ENCODE measurements at places on chromosomes 1 and 21. TPM values are rescaled to one million over a fixed set of nuclear protein-coding genes. Genes with fewer than 3 reads are reported as not detected.

CYYR1 gene
- total RNA-seq = 7.0 TPM

NTNG1 gene
- total RNA-seq = 0.33 TPM

DNA sequence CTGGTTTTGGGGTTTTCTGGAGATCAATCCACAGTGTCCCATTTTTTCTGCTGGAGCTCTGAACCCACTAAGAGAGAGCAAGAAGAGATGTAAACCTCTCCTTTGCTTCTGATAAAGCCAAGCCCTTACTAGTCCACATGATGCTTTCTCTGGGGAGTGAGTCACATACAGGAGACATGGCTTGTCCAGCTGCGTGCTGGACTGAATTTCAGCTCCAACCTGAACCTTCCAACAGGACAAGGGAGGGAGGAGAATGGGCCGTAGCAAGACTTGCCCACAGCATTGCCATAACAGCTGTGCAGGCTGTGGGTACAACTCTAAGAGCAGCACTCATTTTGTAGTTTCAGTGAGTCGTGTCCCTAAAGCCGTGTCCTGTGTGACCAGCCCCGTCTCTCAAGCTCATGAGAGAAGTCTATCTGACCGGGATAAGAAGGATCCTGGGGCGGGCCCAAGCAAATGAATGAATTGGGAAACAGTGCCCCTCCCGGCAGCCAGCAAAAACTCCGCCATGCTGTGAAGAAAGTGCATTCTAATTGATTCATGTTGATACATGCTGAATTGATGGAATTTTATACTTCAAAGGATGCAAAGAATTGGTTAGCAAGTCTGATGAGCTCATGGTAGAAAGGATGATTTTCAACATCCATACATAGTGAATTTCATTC is 195.2 kb downstream of the GABPA start:
- peaks cover 19% of the 10 kb centered on the region for H3K4me1 ChIP-seq
- no peak overlapping the region for H3K4me3 ChIP-seq
- H3K27me3 ChIP-seq = no peaks in the 10 kb centered on the region
- no peak for DNase-seq

GRCh38 chr1:20220036-20220435 is 33.7 kb upstream of the PLA2G2C start:
- no peaks in the 10 kb centered on the region for H3K27me3 ChIP-seq
- no peak overlapping the region for H3K27ac ChIP-seq
- H3K4me3 ChIP-seq = no peak overlapping the region
- H3K36me3 ChIP-seq = no peaks in the 10 kb centered on the region
- DNase-seq = no peak

- no peaks in the 10 kb centered on the region for H3K4me1 ChIP-seq
- DNase-seq = no peak
- H3K27ac ChIP-seq = no peak overlapping the region
- no peak overlapping the region for H3K4me3 ChIP-seq
- H3K36me3 ChIP-seq = no peaks in the 10 kb centered on the region
These were observed 61.0 kb upstream of the LRRC7 start for GRCh38 chr1:69506721-69507120.

GJB5 gene
- total RNA-seq = not detected

DNA sequence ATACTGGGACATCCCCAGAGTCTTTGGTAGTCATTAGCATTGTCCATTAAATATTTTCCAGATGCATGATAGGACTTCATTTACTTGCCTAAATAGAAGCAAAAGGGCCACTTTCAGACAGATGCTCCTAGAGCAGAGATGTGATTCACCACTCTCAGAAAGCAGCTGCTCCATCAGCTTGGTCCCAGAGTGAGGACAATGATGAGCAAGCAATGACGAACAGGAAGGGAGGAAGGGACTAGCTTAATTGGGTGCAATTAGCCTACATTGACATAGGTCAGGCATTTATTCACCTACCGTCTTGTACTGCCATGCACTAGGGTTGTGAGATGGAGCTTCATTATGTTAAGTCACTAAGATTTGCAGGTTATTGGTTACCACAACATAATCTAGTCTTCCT is 85.1 kb upstream of the PLXNA2 start:
- DNase-seq = no peak
- no peak overlapping the region for H3K4me3 ChIP-seq
- no peaks in the 10 kb centered on the region for H3K36me3 ChIP-seq
- H3K27ac ChIP-seq = no peak overlapping the region
- H3K4me1 ChIP-seq = no peaks in the 10 kb centered on the region

DNA sequence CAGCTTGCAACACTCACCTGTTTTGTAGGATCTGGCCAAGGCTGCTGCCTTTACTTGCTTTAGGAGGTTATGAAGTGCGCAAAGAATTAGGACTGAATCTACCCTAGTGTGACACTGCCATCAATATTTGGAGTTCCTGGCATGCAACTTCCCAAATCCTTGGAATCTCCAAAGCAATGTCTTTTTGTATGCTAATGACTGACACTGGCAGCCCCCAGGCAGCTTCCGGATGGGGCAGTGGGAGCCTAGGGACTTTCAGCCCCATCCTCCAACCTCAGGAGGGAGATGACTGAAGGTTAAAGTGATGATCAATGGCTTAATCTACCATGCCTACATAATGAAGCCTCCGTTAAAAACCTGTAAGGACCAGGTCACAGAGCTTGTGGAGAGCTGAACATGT is 5.5 kb downstream of the RCC2 start:
- no peak overlapping the region for H3K27ac ChIP-seq
- no peaks in the 10 kb centered on the region for H3K36me3 ChIP-seq
- H3K4me1 ChIP-seq = peaks cover 9% of the 10 kb centered on the region
- DNase-seq = no peak

TESK2 gene
- total RNA-seq = 5.4 TPM

CCDC27 gene
- total RNA-seq = not detected

- H3K27ac ChIP-seq = no peak overlapping the region
- no peak overlapping the region for H3K4me3 ChIP-seq
- DNase-seq = no peak
- H3K27me3 ChIP-seq = no peaks in the 10 kb centered on the region
These were observed 48.1 kb downstream of the ZFYVE9 start for GRCh38 chr1:52189898-52190480.

DNA sequence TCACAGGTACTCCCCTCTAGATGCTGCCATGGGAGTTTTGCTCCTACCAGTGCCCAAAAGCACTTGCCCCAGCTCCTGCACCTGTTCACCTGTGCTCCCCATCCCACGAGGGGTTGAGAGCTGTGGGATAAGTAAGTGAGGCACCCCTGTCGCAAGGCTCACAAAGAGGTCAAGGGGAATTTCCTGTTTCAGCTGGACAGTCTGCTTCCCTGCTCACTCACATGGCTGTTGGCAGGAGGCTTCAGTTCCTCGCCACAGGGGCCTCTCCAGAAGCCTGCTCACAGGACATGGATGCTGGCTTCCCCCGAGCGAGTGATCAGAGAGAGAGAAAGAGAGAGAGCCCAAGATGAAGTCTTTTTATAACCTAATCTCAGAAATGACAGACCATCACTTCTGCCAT is 8.7 kb upstream of the NCMAP start:
- H3K27ac ChIP-seq = no peak overlapping the region
- no peaks in the 10 kb centered on the region for H3K36me3 ChIP-seq
- H3K4me3 ChIP-seq = no peak overlapping the region
- no peaks in the 10 kb centered on the region for H3K27me3 ChIP-seq
- no peak for DNase-seq
- H3K4me1 ChIP-seq = no peaks in the 10 kb centered on the region

CCDC185 gene
- total RNA-seq = not detected

OR2T2 gene
- not detected for total RNA-seq

RXRG gene
- 0.33 TPM for total RNA-seq

DNA sequence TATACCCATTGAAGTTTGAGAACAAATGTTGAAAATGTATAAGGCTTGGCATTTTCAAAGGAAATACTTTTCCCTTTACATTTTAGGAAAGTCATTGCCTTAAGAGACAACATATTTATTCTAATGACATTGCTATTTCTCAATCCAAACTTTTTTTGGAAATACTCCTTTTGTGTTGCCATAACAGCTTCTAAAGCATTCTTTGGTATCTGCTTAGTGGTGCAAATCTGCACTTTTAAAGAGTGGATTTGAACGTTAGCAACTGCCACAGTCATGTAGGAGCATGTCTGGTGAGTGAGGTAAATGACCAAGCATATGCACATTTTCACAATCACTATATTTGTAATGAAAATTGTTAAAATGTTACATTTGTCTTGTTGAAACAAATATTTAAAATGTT is 124.4 kb upstream of the GORAB start:
- no peak overlapping the region for H3K4me3 ChIP-seq
- no peaks in the 10 kb centered on the region for H3K36me3 ChIP-seq
- H3K4me1 ChIP-seq = no peaks in the 10 kb centered on the region
- no peak for DNase-seq

CLDN17 gene
- total RNA-seq = not detected

DNA sequence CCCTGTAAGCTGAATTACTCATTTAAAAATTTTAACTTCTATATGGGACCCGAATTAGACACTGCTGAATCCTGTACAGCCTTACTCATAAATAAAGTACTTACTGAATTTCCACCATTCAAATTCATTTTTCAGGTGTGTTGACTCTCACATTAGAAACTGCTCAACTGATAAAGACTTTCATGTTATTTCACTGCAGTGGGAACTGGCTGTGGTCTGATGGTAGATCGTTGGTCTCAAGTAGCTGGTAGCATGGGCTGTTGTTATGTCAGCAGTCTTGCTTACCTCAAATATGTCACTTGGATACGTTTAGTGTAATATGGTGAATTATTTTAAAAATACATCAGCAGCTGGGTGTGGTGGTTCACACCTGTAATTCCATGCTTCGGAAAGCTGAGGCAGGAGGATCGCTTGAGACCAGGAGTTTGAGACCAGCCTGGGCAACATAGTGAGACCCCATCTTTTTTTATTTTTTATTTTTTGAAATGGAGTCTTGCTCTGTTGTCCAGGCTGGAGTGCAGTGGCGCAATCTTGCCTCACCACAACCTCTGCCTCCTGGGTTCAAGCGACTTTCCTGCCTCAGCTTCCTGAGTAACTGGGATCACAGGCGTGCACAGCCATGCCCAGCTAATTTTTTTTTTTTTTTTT is 10.4 kb downstream of the DEGS1 start:
- H3K4me1 ChIP-seq = no peaks in the 10 kb centered on the region
- H3K27ac ChIP-seq = no peak overlapping the region
- DNase-seq = no peak
- H3K27me3 ChIP-seq = no peaks in the 10 kb centered on the region
- H3K36me3 ChIP-seq = peaks cover 5% of the 10 kb centered on the region
- no peak overlapping the region for H3K4me3 ChIP-seq

GRCh38 chr1:160708118-160708517 is 3.5 kb downstream of the CD48 start:
- no peak for DNase-seq
- H3K4me1 ChIP-seq = no peaks in the 10 kb centered on the region
- no peaks in the 10 kb centered on the region for H3K27me3 ChIP-seq
- H3K27ac ChIP-seq = no peak overlapping the region
- H3K36me3 ChIP-seq = no peaks in the 10 kb centered on the region

- DNase-seq = no peak
- H3K36me3 ChIP-seq = no peaks in the 10 kb centered on the region
- H3K4me1 ChIP-seq = no peaks in the 10 kb centered on the region
These were observed 168.1 kb upstream of the CHRM3 start for GRCh38 chr1:239218301-239218700.

GRCh38 chr1:2438038-2438437 is 25.7 kb upstream of the PEX10 start:
- peaks cover under 1% of the 10 kb centered on the region for H3K4me1 ChIP-seq
- no peak overlapping the region for H3K27ac ChIP-seq
- H3K27me3 ChIP-seq = peaks cover 3% of the 10 kb centered on the region
- DNase-seq = no peak
- H3K4me3 ChIP-seq = no peak overlapping the region

- no peaks in the 10 kb centered on the region for H3K4me1 ChIP-seq
- H3K36me3 ChIP-seq = no peaks in the 10 kb centered on the region
- no peak for DNase-seq
- no peak overlapping the region for H3K4me3 ChIP-seq
These were observed 742.0 kb downstream of the NCAM2 start for GRCh38 chr21:21740207-21740606.

- DNase-seq = peak; percentile 34
- peaks cover 7% of the 10 kb centered on the region for H3K4me1 ChIP-seq
- H3K27ac ChIP-seq = no peak overlapping the region
- H3K36me3 ChIP-seq = no peaks in the 10 kb centered on the region
These were observed 769 bp downstream of the NTPCR start for GRCh38 chr1:232951180-232951579.

- H3K4me1 ChIP-seq = peaks cover 9% of the 10 kb centered on the region
- no peaks in the 10 kb centered on the region for H3K36me3 ChIP-seq
- H3K27ac ChIP-seq = no peak overlapping the region
- DNase-seq = peak; percentile 27
- H3K4me3 ChIP-seq = no peak overlapping the region
These were observed 1.4 kb downstream of the NCAM2 start for GRCh38 chr21:20999659-21000058.

VANGL2 gene
- total RNA-seq = 7.1 TPM

AMPD1 gene
- total RNA-seq = not detected

GRCh38 chr1:94069919-94070285 is 51.0 kb downstream of the ABCA4 start:
- DNase-seq = no peak
- H3K27ac ChIP-seq = peak overlapping the region; percentile 86
- H3K4me3 ChIP-seq = no peak overlapping the region

DNA sequence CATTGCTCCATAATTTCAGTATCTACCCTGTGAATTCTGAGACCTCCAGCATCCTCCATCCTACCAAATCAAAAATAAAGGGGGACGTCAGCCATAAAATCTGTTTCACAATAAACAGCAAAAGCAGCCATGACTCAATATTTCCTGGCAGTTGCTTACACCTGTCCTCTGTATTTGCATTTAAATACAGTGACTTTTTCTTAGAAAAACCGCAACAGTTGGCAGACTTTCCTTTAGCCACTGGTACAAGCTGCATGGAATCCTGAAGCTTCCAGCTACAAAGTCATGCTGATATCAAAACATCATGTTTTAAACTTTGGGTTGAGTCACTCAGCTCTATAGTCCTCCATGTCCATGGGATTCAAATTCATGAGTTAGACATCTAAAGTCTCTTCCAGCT is 278.0 kb upstream of the KAZN start:
- no peak for DNase-seq
- H3K4me1 ChIP-seq = no peaks in the 10 kb centered on the region
- no peaks in the 10 kb centered on the region for H3K36me3 ChIP-seq
- H3K4me3 ChIP-seq = no peak overlapping the region
- no peaks in the 10 kb centered on the region for H3K27me3 ChIP-seq

SPRR2F gene
- not detected for total RNA-seq

HENMT1 gene
- 2.8 TPM for total RNA-seq

GRCh38 chr1:214898161-214898560 is 184.4 kb upstream of the KCNK2 start:
- H3K27me3 ChIP-seq = no peaks in the 10 kb centered on the region
- peak overlapping the region; percentile 36 for H3K27ac ChIP-seq
- no peak overlapping the region for H3K4me3 ChIP-seq
- H3K36me3 ChIP-seq = no peaks in the 10 kb centered on the region
- no peak for DNase-seq

All from thyroid gland (tissue), 4 donors.